ENCODE measurements at places on chromosomes 4 and X.

- no peak for DNase-seq
Measured at GRCh38 chr4:104749062-104749461, 254.4 kb upstream of the CXXC4 start.

- DNase-seq, result no peak
Measured at GRCh38 chr4:78720204-78720603, 55.9 kb upstream of the BMP2K start.

- DNase-seq, result no peak
Measured at GRCh38 chrX:29617725-29618124, 597.6 kb upstream of the MAGEB2 start.

DNA sequence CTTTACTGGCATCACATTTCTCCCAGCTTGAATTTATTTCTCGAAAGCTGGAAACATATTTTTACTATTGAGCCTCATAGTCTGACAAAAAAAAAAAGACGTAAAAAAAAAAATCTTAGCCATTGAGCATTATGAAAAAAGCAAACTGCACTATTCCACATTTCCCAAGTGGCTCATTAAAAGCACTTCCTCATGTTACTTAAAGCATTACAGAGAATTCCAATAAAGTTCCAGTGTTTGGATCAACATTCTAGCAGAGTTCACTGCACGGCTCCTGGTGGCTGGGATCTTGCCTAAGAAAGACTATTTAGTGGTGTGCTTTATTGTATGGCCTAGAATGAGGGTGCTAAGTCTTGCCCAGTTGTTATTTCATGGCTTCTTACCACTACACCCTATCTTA is 476.2 kb downstream of the PPARGC1A start:
- no peak for DNase-seq

DNA sequence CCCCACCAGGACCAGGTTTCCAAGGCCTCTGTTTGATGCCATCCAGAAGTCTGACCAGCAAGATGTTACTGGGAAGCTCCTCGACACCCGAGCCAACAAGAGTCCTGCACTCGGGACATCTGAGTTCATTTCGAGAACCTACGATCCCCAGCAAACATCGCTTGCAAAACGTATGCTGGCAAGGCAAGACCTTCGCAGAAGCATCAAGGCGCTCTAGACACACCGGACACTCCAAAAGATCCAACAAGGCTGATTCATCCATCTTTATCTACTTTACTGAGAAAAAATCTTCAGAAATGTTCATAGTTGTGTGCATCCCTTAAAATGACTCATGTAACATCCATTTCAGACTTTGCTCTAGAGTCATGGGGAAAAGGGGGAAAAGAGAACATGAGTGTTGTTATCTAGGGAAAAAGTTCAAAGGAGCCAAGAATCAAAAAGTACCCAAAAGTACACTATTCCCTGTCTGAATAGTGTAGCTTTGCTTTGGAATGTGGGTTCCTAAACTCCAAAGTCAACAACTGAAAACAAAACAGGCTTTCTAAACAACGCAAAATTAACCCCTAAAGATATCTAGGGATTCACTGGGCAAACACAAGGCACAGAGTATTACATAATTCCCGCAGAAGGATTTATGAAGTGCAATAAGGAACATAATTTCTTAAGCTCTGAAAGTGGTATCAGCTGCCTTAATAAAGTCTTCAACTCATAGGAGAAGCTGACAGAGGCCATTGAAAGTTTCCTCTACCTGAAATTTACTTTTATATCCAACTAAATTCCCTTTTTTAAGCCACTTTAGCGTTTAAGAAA is 1.6 kb downstream of the SH3RF1 start:
- no peak for DNase-seq

GRCh38 chrX:71292669-71293365 is 8.7 kb upstream of the ITGB1BP2 start:
- DNase-seq, result no peak

GRCh38 chr4:109207061-109207460 is 95.4 kb downstream of the COL25A1 start:
- no peak for DNase-seq

GRCh38 chr4:56658528-56658927 is 22.6 kb downstream of the HOPX start:
- no peak for DNase-seq

GRCh38 chrX:40552768-40553167 is 28.0 kb upstream of the ATP6AP2 start:
- no peak for DNase-seq

DNA sequence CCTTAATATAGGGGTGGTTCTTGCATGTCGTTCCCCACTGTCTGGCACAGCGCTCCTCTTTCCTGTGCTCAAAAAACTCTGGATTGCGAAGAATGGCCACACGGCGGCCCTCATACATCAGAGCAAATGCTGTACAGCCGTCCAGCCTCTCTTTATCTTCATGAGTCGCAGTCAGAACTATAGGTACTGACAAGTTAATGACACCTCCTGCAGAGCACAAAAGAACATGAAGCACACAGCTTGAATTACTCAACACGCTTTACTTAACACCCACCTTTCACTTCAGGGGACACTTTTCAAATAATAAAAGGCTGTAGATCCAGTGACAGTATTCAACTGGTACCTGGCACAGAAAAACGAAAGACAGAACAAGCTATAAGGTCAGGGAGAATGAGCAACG is 65.3 kb downstream of the PAPSS1 start:
- DNase-seq, result no peak

GRCh38 chrX:123755107-123755506 is 22.3 kb upstream of the THOC2 start:
- DNase-seq, result no peak

GRCh38 chr4:2275546-2276251 is 13.8 kb upstream of the MXD4 start:
- no peak for DNase-seq

DNA sequence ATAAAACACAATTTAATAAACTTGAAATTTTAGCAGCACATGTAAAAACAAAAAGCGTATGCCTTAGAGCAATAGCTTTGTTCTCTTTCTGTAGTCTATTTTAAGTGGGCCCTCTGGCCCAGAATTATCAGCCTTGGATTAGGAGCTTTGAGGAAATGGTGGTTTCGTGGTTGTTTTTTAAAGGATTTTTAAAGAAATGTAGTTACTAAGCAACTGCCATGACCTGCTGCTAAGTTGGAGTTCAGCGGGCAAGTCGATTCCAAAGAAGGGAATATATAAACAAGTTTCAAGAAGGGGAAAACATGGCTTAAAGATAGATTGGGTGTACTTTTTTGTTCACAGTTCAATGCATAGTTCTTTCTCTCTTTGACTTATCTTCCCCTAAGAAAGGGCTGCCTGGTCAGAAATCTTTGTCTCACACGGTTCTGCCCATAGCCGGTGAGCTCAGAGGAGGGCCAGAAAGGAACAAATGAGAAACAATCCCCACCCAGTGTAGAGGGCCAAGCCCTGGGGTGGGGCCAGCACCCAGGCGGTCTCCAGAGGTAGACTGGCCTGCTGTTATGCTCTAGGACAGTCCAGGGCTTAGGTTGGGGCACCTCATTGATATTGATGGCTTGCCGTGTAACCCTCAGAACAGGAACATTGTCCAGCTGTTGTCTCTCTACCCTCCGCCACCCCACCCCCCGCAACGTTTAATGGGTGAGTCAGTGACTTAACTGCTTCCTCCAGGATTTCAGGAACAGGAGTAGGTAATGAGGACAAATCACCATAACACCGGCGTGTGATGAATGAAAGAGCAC is 32.5 kb downstream of the DLG3 start:
- no peak for DNase-seq
